ENCODE measurements at places on chromosomes 3 and 15.

GRCh38 chr15:70327856-70328678 is 230.3 kb upstream of the TLE3 start:
- DNase-seq, result no peak

GRCh38 chr3:169955406-169955805 is 11.2 kb upstream of the SEC62 start:
- DNase-seq, result no peak

- no peak for DNase-seq
Measured at GRCh38 chr3:129025108-129025507, 24.0 kb downstream of the EFCC1 start.

DNA sequence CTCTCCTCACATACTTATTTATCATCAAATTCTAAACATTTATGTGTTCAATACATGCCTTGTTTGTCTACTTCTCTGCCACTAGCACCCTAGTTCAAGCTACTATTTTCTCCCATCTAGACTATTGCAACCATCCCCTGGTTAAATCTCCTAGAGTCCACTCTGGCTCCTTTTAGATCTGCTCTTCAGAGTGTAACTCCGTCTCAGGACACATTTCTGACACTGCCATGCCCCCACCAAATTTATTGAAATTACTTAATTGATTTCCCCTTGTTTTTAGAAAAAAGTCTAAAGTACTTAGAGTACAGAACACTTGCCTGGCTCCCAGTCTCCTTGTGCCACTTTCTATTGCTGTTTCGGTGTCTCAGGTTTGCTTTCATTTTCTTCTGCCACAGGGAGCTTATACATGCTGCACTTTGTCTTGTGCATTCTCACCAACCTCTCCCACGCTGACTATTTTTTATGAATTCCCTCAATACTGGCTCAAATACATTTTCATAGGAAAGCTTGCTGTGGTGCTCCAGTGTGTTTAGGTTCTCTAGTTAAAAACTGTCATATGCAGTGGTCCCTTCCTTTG is 792.3 kb downstream of the DIPK2A start:
- DNase-seq, result no peak

GRCh38 chr15:58704155-58704865 is 45.2 kb downstream of the ADAM10 start:
- no peak for DNase-seq

DNA sequence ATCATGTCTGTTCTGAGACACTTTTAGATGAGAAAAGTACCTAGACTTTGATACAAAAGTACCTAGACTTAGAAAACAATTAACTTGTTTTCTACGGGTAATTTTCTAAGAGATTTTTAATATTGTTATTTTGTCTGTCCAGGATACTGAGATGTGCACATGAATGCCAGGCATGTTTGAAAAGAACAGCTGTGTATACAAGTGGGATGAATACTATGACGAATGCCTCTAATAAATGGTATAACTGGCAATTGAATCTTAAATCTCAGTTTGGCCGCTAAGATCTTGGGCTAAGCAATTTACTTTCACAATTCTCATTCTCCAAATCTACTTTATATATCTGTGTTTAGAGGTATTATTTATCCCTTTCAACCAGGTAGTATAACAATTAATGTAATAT is 207.4 kb downstream of the CBLB start:
- no peak for DNase-seq

GRCh38 chr3:17399586-17399985 is 342.8 kb downstream of the TBC1D5 start:
- DNase-seq, result no peak

DNA sequence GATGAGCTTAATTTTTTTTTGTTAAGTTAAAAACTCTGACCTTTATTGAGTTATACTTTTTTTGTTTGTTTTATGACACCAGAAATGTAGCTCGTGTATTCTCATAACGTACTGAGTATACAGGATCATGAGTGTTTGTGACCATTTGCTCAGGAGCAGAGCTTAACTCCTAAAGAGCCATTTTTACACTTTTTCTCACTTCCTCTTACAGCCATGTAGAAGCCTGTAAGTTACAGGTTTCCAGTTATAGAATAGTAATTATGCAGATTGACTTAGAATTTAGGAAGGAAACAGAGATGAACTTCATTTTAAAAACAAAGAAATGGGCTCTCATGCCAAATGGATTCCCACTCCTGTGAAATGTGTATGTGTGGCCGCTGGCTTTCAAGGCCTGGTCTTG is 151.7 kb downstream of the MCTP2 start:
- no peak for DNase-seq

DNA sequence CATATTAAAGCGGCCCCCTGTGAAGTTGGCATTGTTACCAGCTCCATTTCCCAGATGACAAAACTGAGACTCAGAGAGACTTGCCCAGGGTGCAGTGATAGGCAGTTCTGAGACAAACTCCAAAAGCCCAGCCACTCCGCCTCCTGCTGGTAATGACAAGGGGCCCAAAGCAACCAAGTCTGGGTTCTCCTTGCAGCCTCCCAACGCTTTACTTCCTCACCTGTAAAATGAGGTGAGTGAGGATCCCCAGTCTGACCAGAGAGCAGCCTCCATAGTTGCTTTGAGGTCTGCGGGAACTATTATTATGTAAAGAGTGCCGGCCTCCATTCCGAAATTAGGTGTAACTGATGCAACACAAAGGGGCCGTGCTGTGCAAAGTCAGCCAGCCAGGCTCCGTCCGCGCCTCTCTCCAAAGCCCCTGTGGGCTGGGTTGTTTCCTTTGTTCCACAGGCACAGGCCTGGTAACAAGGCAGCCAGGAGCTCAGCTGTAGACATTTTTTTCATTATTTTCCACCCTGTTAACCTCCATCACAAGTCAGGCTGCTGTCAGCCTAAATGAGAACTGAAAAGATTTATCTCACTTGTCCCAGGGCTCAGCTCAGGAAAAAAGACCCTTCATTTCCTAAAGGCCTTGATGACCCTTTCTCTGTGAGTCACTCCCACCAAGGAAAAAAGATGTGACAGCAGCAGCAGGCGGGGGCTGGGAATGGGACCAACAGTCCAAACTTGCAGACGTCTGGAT is 139.1 kb upstream of the RAD18 start:
- DNase-seq, result no peak

DNA sequence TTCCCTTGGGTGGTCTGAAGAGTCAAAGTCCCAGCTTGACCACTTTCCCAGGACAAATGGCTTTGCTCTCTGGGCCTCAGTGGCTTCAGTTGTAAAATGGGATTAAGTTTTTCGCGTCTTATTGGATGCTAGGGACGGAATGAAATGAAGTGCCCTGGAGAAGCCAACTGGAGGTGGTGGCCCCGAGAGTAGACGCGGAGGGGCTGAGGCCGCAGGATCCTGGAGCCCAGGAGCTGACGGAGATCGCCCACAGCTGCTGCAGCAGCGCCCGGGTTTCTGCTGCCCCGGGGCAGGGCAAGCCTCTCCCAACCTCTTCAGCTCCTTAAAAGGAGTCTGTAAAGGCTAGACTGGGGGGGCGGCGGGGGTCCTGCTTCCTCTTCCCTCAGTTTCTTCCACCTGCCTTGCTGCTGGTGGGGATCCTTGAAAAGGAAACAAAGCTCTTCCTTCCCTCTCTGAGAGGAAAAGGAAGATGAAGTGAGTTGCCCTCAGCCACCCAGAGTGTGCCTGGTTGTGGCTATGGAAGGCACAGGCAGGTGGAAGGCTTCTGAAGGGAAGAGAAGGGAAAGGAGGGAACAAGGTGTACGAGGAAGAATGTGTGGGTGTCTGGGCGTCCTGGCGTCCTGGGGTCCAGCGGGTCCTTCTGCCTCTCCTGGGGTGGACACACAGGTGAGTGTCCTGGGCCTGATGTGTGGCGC is 967 bp upstream of the BNC1 start:
- DNase-seq, result no peak

All from CMK (cell line).